ENCODE measurements at places on chromosomes 7 and 10.

DNA sequence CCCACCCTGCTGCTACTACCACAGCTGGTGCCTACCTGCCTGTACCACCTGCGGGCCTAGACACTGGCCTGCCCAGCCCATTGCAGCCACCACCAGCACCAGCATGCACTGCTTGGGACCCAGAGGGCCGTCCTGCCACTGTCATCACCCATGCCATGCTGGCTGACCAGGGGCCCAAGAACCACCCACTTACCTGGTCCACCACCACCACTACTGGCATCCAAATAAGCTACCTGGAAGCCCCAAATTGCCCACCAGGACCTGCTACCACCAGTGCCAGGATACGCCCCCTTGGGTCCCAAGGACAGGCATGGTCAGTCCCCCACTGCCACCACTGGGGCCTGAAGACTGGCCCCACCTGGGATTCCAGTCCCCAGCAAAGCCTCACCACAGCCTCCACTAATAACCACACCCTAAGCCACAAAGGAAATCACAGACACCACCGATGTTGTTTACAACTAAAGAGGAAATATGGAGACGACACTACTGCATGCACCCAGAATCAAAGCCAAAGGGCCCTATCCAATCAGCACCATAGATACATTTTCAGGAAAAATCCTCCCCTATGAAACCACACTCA is 70.5 kb upstream of the DIP2C start:
- DNase-seq: no peak

GRCh38 chr7:139626817-139627216 is 103.3 kb downstream of the CLEC2L start:
- no peak for DNase-seq

DNA sequence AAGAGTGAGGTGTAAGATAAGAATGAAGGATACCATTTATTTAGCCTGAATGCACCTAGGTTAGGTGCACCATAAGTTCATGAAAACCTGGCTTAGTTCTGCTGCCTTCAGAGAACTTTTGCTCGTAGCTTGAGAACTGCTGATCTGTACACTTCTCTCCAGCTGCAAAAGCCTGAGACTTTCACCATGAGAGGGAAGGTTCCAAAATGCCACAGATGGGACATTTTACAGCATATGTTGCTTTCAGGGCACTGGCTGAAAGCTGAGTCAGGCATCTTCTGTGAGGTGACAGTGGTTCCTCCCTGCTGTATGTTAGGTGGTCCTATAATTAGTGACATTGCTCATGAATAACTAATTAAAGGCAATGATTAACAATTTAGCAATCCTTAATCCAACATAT is 298.3 kb downstream of the GALNT17 start:
- no peak for DNase-seq

- no peak for DNase-seq
Observed at GRCh38 chr7:149770728-149771636, 2.4 kb downstream of the ZNF467 start.

DNA sequence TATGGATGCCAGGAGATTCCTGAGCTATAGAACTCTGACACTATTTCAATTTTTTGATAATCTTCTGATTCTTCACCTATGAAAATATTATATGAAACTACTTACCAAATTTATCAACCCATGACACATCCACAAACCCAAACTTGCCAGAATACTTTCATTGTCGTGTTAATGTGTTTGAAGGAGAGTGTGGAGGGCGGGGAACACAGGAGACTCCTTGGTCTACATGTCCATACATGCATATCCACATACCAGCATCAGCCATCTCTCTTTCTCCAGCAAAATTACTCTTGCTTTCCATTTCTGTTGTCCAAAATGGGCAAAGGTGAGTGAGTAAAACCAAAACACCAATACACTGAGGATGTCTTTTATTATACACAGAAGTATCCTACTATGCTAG is 23.5 kb upstream of the BPGM start:
- no peak for DNase-seq

- no peak for DNase-seq
Observed at GRCh38 chr10:85650791-85651496, 715.7 kb downstream of the GRID1 start.

DNA sequence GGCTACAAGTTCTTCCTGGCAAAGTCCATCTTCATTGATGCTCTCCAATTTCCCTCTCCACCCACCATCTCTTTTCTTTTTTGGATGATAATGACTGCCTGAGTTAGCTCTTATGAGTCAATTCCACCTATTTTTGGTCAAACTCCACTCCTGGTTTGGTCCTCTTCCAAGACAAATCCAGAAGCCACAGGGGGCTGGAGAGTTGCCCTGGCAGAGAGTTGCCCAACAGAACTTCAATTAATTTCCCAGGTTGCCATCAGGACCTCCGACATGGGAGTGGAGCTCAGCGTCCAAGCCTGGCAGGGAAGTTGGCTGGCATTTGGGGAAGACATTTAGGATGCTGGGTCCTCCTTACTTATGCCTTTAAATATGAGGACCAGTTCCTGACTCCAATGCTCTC is 29.2 kb upstream of the KCNMA1 start:
- no peak for DNase-seq

DNA sequence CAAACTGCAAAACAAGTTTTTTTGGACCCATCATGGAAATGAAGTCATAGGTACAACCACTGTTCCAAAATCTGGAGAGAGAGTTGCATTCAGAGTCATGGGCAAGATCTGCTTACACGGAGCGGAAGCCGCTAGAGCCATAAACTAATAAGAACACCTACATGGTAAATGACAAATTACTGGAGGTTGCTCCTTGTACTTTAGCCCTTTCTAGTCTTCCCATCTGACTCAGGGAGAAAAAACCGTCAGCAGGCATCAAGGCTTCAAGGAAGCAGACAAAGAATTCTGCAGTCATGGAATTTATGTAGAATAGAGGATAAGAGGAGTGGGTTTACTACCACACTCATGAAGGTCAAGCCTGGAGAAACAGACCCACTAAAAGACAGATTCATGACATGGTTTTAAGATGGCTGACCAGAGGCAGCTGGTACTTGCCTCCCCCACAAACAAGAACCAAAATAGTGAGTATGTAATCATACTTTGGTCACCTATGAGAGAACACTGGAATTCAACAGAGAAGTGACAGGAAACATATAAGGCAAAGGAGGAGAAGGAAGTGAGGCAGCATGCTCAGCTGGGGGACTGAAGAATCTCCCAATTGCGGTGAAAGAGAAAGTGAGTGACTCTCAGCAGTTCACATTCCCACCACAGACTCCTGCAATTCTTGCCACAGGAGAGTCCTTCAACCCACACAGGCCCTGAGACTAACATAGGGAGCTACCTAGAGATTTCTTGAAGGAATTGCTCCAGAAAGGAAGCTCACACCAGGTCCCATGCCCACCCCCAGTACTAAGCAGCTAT is 42.4 kb upstream of the ASAH2 start:
- DNase-seq: no peak

Data from neural crest cell (in vitro differentiated cells).